ENCODE measurements at places on chromosomes 4 and X.

GRCh38 chr4:48913346-48913745, 6.8 kb upstream of the OCIAD2 start:
- no peaks in the 10 kb centered on the region for H3K36me3 ChIP-seq
- H3K4me1 ChIP-seq = no peaks in the 10 kb centered on the region
- H3K27me3 ChIP-seq = peaks cover 7% of the 10 kb centered on the region
- no peak overlapping the region for H3K4me3 ChIP-seq

- H3K27ac ChIP-seq = no peak overlapping the region
- H3K4me1 ChIP-seq = no peaks in the 10 kb centered on the region
- no peak for DNase-seq
- H3K4me3 ChIP-seq = no peak overlapping the region
These were observed 11.8 kb downstream of the RBM10 start for GRCh38 chrX:47156611-47157520.

GRCh38 chr4:37865450-37865849, 25.4 kb upstream of the TBC1D1 start:
- DNase-seq = no peak
- H3K4me3 ChIP-seq = no peak overlapping the region
- no peaks in the 10 kb centered on the region for H3K4me1 ChIP-seq

DNA sequence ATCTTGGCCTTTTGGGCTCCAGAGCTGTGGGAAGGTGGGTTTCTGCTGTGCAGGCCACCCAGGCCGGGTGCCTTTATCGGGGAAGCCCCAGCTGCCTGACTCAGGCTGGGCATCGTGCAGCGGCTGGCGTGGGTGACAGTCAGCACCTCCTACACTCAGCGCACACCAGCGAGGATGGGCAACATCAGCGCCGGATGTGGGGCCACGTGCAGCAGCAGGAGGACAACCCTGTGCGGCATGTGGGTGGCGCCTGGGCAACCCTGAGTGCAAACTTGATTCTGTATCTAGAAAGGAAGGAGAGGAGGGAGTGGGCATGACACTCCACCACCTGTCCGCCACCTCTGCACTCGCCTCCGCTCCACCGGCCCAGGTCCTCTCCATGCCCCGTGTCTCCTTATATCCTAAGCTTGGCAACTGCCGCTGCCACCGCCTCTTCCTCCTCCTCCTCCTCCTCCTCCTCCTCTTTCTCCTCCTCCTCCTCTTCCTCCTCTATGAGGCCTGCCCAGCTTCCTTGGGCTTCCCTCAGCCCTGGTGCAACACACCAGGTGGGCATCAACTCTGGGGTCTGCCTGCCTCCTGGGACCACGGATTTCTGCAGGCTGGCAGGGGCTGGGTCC, 107.4 kb upstream of the AFAP1 start:
- H3K4me3 ChIP-seq = no peak overlapping the region
- no peak for DNase-seq
- no peaks in the 10 kb centered on the region for H3K4me1 ChIP-seq
- no peaks in the 10 kb centered on the region for H3K27me3 ChIP-seq

DNA sequence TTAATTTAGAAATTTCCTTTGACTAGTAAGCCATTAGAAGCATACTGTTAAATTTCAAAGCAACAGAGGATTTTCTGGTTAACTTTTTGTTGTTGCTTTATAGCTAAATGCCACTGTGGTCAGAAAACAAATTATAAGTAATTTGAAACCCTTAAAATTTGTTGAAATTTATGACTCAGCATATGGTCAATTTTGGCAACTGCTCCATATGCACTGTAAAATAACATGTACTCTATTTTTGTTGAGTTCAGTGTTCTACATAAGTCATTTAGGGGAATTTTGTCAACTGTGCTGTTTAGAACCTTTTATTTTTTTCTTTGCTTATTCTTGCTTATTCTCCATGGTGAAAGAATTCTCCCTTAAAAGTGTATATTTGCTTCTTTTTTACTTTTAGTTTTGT, 28.6 kb downstream of the SCLT1 start:
- no peak overlapping the region for H3K27ac ChIP-seq
- H3K36me3 ChIP-seq = no peaks in the 10 kb centered on the region
- no peaks in the 10 kb centered on the region for H3K4me1 ChIP-seq
- H3K27me3 ChIP-seq = no peaks in the 10 kb centered on the region
- H3K4me3 ChIP-seq = no peak overlapping the region

DNA sequence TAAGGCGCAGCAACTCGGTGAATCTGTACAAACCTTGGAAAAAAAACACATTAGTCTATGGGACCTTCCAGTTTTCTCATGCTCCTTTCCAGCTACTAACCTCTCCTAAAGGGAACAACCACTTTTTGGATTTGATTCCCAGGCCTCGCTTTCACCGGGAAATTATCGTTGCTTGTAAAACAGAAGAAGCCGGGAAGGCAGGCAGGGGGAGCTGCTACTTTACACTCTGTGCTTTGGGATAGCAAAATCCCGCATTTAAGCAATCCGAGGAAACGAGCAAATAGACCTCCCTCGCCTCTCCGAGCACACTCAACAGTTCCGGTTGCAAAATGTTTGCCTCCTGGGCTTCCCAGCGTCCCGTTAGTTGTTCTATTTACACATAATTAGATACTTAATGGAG, 1.2 kb downstream of the CD38 start:
- no peak overlapping the region for H3K27ac ChIP-seq
- no peaks in the 10 kb centered on the region for H3K27me3 ChIP-seq
- peak overlapping the region; percentile 66 for H3K4me3 ChIP-seq
- no peak for DNase-seq

- H3K36me3 ChIP-seq = no peaks in the 10 kb centered on the region
- H3K4me3 ChIP-seq = no peak overlapping the region
- H3K27me3 ChIP-seq = no peaks in the 10 kb centered on the region
These were observed 615.4 kb upstream of the ZFP42 start for GRCh38 chr4:187380181-187380581.

GRCh38 chrX:27276751-27277150, 186.4 kb downstream of the PPP4R3C start:
- H3K36me3 ChIP-seq = no peaks in the 10 kb centered on the region
- no peak for DNase-seq
- no peaks in the 10 kb centered on the region for H3K4me1 ChIP-seq
- no peak overlapping the region for H3K27ac ChIP-seq
- H3K27me3 ChIP-seq = no peaks in the 10 kb centered on the region

DNA sequence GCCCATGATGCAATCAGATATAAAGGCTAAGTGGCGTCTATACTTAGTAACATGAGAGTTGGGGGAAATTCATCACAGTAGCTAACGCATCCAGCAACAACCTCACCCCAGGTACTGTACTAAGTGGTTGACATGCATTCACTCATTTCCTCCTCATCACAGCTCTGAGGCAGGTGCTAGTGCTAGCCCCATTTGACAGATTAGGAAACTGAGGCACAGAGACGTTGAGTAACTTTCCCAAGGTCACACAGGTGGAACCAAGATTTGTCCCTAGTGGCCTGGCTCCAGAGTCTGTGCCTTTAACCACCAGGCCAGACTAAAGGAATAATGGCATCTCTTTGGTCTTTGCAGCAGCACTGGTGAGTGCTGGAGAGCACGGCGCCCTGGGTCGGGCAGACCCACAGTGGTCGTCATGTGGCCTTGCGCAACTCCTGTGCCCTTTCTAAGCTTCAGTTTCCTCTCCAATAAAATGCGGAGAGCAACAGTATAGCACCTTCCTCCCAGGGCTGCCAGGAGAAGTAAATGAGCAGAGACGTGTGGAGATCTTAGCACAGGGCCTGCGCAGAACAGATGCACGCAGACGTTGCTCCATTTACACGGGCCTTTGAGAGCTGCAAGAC, 186.4 kb downstream of the BCOR start:
- H3K4me3 ChIP-seq = no peak overlapping the region
- H3K4me1 ChIP-seq = no peaks in the 10 kb centered on the region
- H3K36me3 ChIP-seq = no peaks in the 10 kb centered on the region
- DNase-seq = no peak

- no peaks in the 10 kb centered on the region for H3K27me3 ChIP-seq
- DNase-seq = no peak
- H3K27ac ChIP-seq = no peak overlapping the region
- H3K4me3 ChIP-seq = no peak overlapping the region
- H3K4me1 ChIP-seq = no peaks in the 10 kb centered on the region
- no peaks in the 10 kb centered on the region for H3K36me3 ChIP-seq
These were observed 316.7 kb downstream of the DMD start for GRCh38 chrX:32894679-32895078.

GRCh38 chrX:122787231-122787630, 396.8 kb upstream of the GRIA3 start:
- H3K36me3 ChIP-seq = no peaks in the 10 kb centered on the region
- DNase-seq = no peak
- no peaks in the 10 kb centered on the region for H3K27me3 ChIP-seq
- no peaks in the 10 kb centered on the region for H3K4me1 ChIP-seq

- H3K4me3 ChIP-seq = no peak overlapping the region
- H3K27ac ChIP-seq = no peak overlapping the region
- H3K4me1 ChIP-seq = no peaks in the 10 kb centered on the region
- no peaks in the 10 kb centered on the region for H3K36me3 ChIP-seq
- no peak for DNase-seq
These were observed 61.0 kb upstream of the EXOC1L start for GRCh38 chr4:55758570-55758969.

DNA sequence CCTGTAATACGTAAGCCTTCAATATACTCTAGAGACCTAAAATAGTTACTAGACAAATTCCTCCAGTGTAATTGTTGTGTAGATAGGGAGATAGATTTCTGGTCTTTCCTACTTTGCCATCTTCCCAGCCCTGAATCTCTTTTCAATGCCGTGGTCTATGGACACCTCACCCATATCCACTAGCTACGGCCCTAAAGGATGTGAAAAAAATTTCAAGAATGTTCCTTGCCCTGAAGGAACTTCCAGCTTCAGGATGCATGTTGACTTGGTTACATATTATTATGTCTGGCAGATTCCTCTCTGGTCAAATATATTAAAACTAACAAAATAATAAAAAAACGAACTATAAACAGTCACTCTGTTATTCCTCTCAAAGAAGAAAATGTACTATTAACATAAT, 52.4 kb upstream of the TSPAN5 start:
- H3K4me3 ChIP-seq = no peak overlapping the region
- no peaks in the 10 kb centered on the region for H3K27me3 ChIP-seq
- no peak for DNase-seq
- H3K36me3 ChIP-seq = no peaks in the 10 kb centered on the region
- H3K27ac ChIP-seq = no peak overlapping the region

GRCh38 chrX:52995987-52996331, 37.6 kb upstream of the FAM156A start:
- H3K27ac ChIP-seq = peak overlapping the region; percentile 87
- no peaks in the 10 kb centered on the region for H3K27me3 ChIP-seq
- H3K36me3 ChIP-seq = no peaks in the 10 kb centered on the region
- no peak for DNase-seq

DNA sequence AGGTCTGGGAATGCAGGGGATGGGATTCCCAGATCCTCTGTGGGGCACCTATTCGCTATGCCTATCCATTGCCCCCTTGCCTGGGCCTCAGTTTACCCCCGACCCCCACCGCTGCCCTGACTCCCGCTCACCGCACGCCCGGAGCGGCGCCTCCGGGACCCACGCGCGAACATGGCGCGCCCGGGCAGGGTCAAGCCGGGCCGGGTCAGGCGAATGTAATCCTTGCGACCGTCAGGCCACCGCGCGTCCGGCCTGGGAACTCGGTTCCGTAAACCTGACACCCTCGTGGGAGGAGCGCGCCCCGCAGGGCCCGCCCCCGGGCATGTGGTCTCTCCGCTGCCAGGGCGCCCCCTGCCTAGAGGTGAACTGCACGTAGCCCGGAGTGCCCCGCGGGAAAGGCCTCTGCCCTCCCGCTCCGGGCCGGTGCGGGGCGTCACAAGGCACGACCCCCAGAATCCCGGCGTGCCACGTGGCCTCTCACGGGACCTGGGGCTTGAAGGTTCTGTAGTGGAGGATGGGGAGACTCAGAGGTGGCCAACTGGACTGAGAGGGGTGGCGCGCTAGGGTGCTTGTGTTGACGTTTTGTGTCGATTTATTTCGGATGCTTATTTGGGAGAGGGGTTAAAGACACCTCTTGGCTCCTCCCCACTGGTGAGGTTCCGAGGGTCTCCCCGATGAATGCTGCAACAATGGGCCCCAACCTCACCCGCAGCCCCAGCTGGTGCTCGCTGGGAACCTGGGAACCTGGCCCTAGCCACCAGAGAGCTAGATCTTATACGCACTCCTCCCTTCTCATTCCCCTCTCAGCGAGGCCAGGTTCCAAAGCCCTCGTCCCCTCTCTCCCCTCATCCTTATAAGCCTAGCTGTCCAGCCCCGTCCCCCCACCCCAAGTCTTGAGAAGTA, at the start of gene PRICKLE3:
PRICKLE3 (minus strand) TSS at position 249 of the 903 bp plus-strand sequence; CDS start at position 173, 76 bp downstream.
- peak within 1 kb of the TSS; percentile 60 for H3K4me3 ChIP-seq
- no peaks in the 10 kb centered on the region for H3K4me1 ChIP-seq
- DNase-seq = peak; percentile 55
- H3K36me3 ChIP-seq = no peaks in the 10 kb centered on the region

GRCh38 chr4:153242839-153243324, 38.6 kb downstream of the TRIM2 start:
- H3K4me1 ChIP-seq = no peaks in the 10 kb centered on the region
- H3K27ac ChIP-seq = no peak overlapping the region
- H3K4me3 ChIP-seq = no peak overlapping the region

DNA sequence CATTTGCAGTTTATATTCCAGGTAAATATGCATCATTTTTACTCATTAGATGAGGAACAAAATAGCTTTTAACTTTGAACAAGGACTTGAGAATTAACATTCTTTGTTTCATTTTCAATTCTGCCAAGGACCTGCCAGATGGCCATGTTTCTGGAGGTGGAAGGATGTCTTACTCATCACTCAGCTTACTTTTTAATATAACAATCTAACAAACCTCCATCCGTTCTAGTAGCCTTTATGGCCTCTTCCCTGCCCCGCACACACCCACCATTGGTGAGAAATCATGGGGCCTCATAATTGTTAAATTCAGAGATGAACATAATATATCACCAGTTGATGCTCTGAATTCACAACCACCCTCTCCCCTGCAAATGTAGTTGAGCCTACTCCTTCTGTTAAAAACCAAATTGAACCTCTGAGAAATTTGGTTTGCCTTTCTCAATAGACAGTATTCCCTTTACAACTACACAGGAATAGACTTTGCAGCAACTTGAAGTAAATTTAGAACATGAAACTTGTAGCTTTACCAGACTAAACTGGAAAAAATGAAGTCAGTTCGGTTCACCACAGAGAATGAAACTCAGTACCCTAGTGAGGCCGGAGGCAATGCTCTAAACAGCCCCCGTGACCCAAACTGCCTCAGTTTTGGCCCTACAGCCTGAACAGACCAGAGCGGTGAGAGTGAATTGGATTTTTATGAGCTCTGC, 50.1 kb upstream of the ACSL4 start:
- no peak for DNase-seq
- no peaks in the 10 kb centered on the region for H3K27me3 ChIP-seq
- H3K4me1 ChIP-seq = no peaks in the 10 kb centered on the region
- H3K27ac ChIP-seq = no peak overlapping the region
- H3K4me3 ChIP-seq = no peak overlapping the region

GRCh38 chr4:108024878-108025165, 35.1 kb downstream of the HADH start:
- H3K4me1 ChIP-seq = peaks cover 10% of the 10 kb centered on the region

DNA sequence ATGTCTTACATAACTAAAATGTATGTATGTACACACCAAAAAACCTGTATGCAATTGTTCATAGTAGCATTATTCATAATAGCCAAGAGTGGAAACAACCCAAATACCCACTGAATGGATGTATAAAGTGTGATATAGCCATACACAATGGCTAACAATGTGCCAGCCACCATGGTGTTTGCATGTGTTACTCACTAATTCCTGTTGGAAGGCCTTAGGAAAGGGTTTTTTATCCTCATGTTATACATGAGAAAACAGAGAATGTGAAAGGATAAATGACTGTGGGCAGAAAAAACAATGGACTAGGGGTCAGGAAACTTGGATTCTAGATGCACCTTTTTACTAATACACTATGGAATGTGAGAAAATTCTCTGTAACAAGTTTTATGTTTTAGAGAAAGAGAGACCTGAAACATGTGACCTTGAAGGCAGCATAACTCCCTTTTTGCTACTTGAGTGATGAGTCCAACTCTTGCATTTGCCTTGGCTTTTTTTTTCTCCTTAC, 55.7 kb downstream of the TIGD2 start:
- H3K27me3 ChIP-seq = no peaks in the 10 kb centered on the region
- H3K36me3 ChIP-seq = no peaks in the 10 kb centered on the region
- H3K27ac ChIP-seq = no peak overlapping the region
- H3K4me1 ChIP-seq = no peaks in the 10 kb centered on the region
